ENCODE measurements at places on chromosomes 11 and 22. TPM values are rescaled to one million over a fixed set of nuclear protein-coding genes. Genes with fewer than 3 reads are reported as not detected.

The PACSIN3 gene
- total RNA-seq: 10.5 TPM

- DNase-seq: no peak
These were observed 46.9 kb upstream of the TUB start for GRCh38 chr11:8034106-8034585.

DNA sequence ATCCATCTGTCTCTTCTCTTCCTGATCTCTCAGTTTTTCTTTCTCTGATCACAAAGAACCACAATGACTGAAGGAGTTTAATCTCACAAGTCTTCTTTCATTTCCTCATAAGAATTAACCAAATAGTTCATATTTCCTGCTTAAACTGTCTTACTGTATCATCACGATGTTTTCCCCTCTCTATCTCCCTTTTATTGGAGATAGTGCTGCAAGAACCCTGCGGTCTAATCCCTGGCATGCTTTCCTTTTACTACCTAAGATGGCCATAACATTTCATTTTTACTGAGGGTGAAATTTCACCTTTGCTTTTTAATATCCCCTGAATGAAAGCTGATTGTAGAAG is 28.9 kb downstream of the CARD18 start:
- no peak for DNase-seq

GRCh38 chr22:50727678-50728522 is 10.1 kb upstream of the ACR start:
- no peak for DNase-seq

DNA sequence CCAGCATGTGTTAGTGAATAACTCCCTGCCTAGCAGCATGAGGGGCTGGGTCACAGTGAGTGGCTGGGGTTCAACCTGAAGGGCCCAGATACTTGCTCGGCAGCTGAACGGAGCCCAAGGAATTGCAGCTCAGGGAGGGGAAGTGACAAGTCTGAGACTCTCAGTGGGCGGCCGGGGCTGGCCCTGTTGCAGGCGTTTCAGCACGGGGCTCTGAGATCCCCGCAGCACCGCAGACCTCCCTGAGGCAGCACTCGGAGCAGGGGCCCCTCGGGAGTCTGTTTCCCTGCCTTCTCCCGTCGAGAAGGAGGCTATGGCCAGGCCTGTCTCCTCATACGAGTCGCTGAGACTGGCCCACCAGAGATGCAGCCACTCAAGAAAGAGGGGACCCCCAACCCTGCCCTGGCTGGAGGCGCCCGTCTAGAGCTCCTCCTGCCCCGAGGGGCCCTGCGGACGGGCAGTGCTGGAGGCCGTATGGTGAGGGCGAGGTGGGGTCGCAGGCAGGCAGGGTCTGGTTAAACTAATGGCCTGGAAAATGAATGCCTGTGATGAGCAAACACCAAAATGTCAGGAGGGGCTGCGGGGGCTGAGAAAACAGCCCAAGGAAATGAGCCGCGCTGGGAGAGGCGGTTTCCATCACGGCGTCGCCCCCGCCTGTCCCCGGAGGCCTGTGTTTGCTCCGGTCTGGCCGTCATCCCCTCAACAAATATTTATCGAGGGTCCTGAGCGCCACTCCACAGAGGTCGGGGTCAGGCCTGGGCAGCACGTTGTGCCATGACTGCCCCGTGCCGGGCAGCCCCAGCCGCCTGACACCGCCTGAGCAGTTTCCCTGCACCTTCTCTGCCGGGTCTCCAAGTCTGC is 9.3 kb downstream of the TSSC4 start:
- DNase-seq: no peak

DNA sequence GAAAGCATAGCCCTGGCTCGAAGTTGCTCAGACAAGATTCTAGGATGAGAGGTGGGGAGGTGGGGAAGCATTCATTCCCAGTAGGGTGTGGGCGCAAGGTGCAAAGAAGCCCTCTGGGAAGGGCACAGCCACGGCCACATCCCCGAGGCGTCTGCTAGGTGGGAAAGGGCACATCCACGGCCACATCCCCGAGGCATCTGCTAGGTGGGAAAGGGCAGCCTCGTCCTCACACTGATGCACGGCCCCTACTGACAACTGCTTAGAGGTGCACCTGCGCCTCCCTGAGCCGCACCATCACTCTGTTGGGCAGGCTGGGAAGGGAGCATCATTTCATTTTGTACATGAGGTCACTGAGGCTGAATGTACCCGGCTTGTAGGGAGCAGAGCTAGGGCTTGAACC is 94.6 kb upstream of the PITPNB start:
- DNase-seq: no peak
